Neural crest cell (in vitro differentiated cells): ENCODE measurements at places on chromosomes 12 and 14. TPM values are rescaled to one million over a fixed set of nuclear protein-coding genes. Genes with fewer than 3 reads are reported as not detected.

GRCh38 chr14:50734950-50735695 lies 67.0 kb upstream of the SAV1 start:
- H3K36me3 ChIP-seq = peaks cover 21% of the 10 kb centered on the region
- no peak overlapping the region for H3K27ac ChIP-seq
- H3K4me1 ChIP-seq = no peaks in the 10 kb centered on the region
- DNase-seq = no peak
- H3K27me3 ChIP-seq = no peaks in the 10 kb centered on the region
- no peak overlapping the region for H3K4me3 ChIP-seq

DNA sequence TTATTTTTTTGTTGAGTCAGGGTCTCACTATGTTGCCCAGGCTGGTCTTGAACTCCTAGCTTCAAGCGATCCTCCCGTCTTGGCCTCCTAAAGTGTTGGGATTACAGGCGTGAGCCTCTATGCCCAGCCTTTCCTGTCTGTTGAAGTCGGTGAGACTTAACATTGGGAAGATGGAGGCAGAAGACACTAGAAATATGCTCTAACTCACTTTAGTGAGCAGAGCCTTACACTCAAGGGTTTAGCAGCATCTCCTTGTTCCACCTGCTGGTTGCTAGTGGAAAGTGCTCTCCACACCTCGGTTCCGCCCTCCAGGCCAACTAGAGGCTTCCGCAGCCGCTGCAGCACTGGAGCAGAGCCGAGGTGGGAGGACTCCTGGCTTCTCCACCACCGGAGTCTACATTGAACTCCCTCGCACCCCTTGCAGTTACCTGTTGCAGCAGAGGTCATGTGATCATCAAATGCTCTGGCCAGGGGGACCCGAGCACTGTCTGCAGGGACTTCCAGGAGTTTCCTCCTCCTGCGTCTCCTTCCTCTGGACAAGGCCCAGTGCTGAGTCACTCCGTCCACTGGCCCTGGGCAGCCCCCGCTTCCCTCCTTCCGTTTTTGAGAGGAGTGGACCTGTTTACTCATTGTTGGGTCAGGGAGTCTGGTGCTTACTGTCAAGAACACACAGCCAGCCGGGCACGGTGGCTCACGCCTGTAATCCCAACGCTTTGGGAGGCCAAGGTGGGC lies 9.4 kb upstream of the HVCN1 start:
- peaks cover 6% of the 10 kb centered on the region for H3K4me1 ChIP-seq
- no peak for DNase-seq
- no peaks in the 10 kb centered on the region for H3K27me3 ChIP-seq
- peak overlapping the region; percentile 35 for H3K27ac ChIP-seq
- peak overlapping the region; percentile 8 for H3K4me3 ChIP-seq

DNA sequence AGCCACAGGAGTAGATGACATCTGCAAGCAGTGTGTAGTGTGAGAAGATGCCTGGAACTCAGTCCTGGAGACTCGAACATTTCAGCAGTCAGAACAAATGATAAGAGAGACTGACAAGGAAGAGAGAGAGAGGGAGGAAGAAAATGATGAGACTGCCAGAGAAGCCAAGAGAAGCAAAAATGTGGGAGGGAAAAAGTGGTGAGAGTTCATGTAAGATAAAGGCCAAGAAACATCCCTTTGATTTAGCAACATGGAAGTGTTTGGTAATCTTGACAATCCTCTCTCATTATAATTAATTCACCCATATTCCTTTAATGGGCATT lies 42.6 kb downstream of the LIMA1 start:
- no peak for DNase-seq
- H3K36me3 ChIP-seq = no peaks in the 10 kb centered on the region
- no peaks in the 10 kb centered on the region for H3K4me1 ChIP-seq
- H3K4me3 ChIP-seq = no peak overlapping the region

DNA sequence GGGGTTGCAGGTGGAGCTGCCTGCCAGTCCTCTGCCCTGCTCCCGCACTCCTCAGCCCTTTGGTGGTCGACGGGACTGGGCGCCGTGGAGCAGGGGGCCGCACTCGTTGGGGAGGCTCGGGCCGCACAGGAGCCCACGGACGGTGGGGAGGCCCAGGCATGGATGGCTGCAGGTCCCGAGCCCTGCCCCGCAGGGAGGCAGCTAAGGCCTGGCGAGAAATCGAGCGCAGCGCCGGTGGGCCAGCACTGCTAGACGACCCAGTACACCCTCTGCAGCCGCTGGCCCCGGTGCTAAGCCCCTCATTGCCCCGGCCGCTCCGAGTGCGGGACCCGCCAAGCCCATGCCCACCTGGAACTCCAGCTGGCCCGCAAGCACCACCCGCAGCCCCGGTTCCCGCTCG lies 221.8 kb downstream of the BTG1 start:
- no peaks in the 10 kb centered on the region for H3K27me3 ChIP-seq
- H3K4me3 ChIP-seq = no peak overlapping the region
- DNase-seq = no peak

DNA sequence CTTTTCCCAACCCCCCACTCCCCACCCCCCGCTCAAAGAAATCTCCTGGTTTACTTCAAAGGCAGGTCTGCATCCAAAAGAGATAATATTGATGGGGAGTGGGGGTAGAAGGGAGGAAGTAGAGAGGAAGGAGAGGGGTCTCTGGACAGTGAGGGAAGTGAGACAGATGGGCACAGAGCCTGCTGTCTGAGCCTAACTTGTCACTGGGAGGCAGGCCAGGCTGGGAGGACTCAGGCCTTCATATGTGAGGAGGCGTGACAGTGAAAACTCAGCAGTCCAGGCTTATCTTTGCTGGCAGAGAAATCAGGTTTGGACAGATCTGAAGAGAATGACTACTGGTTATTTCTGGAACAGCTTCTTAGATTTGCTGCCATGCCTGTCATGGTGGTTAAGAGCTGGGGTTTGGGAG lies 192.3 kb downstream of the NUAK1 start:
- H3K4me1 ChIP-seq = peaks cover 25% of the 10 kb centered on the region
- no peaks in the 10 kb centered on the region for H3K27me3 ChIP-seq
- H3K4me3 ChIP-seq = no peak overlapping the region

GRCh38 chr12:30976206-30976605 lies 49.7 kb downstream of the TSPAN11 start:
- no peaks in the 10 kb centered on the region for H3K27me3 ChIP-seq
- H3K36me3 ChIP-seq = no peaks in the 10 kb centered on the region
- no peak for DNase-seq
- no peak overlapping the region for H3K27ac ChIP-seq

GRCh38 chr14:79551523-79551922 lies 659.8 kb downstream of the DIO2 start:
- no peak for DNase-seq
- H3K27me3 ChIP-seq = no peaks in the 10 kb centered on the region
- no peak overlapping the region for H3K4me3 ChIP-seq
- no peak overlapping the region for H3K27ac ChIP-seq

GRCh38 chr14:99389174-99389826 lies 91.4 kb downstream of the SETD3 start:
- H3K27ac ChIP-seq = no peak overlapping the region
- H3K36me3 ChIP-seq = no peaks in the 10 kb centered on the region
- peak; percentile 41 for DNase-seq
- H3K4me1 ChIP-seq = no peaks in the 10 kb centered on the region
- H3K27me3 ChIP-seq = peaks cover 6% of the 10 kb centered on the region
- no peak overlapping the region for H3K4me3 ChIP-seq

- peaks cover 2% of the 10 kb centered on the region for H3K27me3 ChIP-seq
- H3K36me3 ChIP-seq = no peaks in the 10 kb centered on the region
- no peak overlapping the region for H3K27ac ChIP-seq
- no peak for DNase-seq
- no peak overlapping the region for H3K4me3 ChIP-seq
Observed at GRCh38 chr14:54355698-54356097, 41.1 kb upstream of the CDKN3 start.

DNA sequence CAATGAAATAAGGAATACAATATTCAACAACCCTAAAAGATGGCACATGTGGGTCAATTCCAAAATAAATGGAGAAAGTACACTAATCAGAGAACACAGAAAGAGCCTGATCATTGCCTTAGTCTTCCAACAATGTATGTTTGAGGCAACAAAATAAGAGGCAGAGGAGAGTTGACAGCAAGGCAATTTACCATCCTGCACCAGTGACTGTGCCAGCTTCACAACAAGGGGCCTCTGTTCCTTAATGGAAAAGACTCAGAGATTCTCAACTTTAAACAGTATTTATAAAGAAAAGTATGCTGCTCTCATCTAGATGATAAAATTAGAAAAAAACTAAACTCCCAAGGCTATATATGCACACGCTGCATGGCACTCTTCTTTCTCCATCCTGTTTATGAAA lies 25.9 kb downstream of the EPS8 start:
- H3K27me3 ChIP-seq = no peaks in the 10 kb centered on the region
- peaks cover 26% of the 10 kb centered on the region for H3K4me1 ChIP-seq
- no peak overlapping the region for H3K4me3 ChIP-seq
- no peak for DNase-seq
- peaks cover 29% of the 10 kb centered on the region for H3K36me3 ChIP-seq

GRCh38 chr12:31951939-31952338 lies 7.3 kb upstream of the RESF1 start:
- DNase-seq = no peak
- no peak overlapping the region for H3K27ac ChIP-seq
- H3K36me3 ChIP-seq = peaks cover 9% of the 10 kb centered on the region
- no peak overlapping the region for H3K4me3 ChIP-seq
- peaks cover 4% of the 10 kb centered on the region for H3K4me1 ChIP-seq
- H3K27me3 ChIP-seq = no peaks in the 10 kb centered on the region

DNA sequence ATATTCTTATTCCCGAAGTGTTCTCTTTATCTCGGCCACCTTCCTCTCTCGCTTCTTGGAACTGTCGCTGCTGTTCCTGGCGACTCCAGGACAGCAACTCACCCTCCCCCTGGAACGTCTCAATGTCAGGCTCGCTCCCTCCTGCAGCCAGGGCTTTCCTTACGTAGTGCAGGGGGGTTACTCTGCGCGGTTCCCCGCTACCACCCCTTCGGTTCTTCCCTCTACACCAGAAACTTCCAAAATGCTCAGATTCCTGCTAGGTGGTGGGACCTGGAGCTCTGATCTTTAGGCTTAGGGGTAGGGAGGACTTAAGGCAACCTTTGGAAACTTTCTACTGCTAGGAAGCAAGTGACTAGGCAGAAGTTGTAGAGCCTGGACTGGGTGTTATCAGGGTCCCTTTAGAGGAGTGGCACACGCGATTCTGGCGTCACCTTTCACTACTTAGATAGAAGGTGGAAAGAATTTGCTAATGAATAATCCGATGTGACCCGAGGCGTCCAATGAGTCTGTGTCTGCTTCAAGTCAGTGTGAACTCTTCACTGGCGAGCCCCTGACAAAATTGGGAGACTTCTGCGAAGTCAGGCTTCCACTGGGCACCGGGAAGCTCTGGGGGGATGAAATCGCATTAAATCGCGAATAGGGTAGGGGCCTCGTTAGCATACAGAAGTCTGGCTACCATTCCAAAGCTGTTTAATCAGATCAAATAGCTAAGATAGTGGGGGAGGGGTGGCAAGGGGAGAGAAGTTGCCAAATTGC lies 900 bp upstream of the DPF3 start:
- H3K27ac ChIP-seq = no peak overlapping the region
- H3K36me3 ChIP-seq = no peaks in the 10 kb centered on the region
- peak; percentile 13 for DNase-seq
- peaks cover 37% of the 10 kb centered on the region for H3K4me1 ChIP-seq
- peak overlapping the region; percentile 96 for H3K4me3 ChIP-seq

DNA sequence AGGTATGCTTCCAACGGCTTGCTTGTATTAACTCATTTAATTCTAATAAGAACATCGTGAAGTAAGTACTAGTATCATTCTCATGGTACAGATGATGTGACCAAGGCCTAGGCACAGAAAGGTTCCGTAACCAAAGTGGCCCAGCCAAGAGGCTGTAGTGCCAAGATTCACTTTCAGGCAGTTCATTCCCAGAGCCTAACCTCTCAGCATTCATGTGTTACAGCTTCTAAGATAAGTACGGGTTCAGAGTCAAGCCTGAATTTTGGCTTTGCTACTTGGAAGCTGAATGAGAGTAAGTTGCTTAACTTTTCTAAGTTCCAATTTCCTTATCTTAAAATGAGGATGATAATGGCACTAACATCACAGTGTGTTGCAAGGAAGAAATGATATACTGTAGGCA lies 379.9 kb downstream of the AEBP2 start:
- H3K27me3 ChIP-seq = no peaks in the 10 kb centered on the region
- no peaks in the 10 kb centered on the region for H3K4me1 ChIP-seq
- no peak overlapping the region for H3K4me3 ChIP-seq

DNA sequence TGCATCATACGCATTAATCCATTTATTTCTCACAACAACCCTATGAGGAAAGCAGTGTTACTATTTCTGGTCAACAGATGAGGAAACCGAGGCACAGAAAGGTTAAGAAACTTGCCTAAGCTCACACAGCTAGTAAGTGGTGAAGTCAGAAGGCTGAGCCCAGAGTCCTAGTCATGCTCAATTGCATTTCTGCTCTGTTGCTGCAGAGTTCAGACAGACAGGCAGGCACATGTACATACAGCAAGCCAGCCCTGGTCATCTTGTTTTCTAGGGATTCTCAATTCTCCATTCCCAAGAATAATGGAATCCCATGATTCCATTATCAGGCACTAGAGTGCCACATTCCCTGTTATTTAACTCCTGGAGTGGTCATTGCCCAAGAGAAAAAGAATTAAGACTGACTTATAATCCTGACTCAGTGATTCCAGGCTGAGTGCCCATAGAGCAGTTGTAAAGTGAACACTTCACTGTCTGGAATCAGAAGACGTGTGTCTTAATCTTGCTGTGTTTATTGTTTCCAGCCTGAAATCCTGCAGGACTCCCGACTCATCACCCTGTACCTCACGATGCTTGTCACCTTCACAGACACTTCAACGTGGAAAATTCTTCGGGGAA lies 10.7 kb downstream of the UBE3B start:
- no peaks in the 10 kb centered on the region for H3K27me3 ChIP-seq
- no peak overlapping the region for H3K4me3 ChIP-seq
- no peak for DNase-seq
- H3K27ac ChIP-seq = no peak overlapping the region
- no peaks in the 10 kb centered on the region for H3K4me1 ChIP-seq

DNA sequence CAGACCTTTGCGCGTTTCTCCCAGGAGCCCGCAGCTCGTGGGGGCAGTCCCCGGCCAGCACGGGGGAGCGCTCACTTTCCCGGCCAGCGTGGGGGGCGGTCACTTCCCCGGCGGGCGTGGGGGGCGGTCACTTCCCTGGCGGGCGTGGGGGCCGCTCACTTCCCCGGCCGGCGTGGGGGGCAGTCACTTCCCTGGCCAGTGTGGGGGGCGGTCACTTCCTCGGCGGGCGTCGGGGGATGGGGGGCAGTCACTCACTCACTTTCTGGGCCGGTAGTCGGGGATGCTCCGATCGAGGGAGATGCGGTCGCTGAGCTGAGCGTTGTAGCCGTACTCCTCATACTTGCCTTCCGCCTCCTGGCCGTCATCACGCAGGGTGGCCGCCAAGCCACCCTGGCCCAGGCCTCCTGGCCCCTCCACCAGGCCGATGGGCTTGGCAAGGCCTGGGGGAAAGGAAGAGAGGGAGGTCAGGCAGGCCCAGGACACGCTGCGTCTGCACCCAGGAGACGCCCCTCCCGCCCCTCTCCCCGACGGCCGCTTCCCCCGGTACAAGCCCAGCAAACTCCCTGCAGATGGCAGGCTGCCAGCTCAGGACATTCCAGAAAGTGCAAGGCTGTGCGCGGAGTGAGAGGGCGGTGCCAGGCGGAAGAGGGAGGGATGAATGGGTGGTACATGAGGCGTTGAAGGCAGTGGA lies 43.3 kb downstream of the GALNT9 start:
- no peak overlapping the region for H3K4me3 ChIP-seq
- H3K4me1 ChIP-seq = peaks cover 5% of the 10 kb centered on the region
- H3K36me3 ChIP-seq = no peaks in the 10 kb centered on the region
- H3K27ac ChIP-seq = no peak overlapping the region

The B3GNT4 gene
- total RNA-seq = 0.19 and 0.41 TPM in 2 replicates

The ISM2 gene
- 0.16 TPM in 1 of 2 replicates, not detected in the other for total RNA-seq

The IRAK3 gene
- total RNA-seq = 0.56 and 0.61 TPM in 2 replicates

The SRRM4 gene
- total RNA-seq = 9.1 and 10.8 TPM in 2 replicates

The CCDC63 gene
- not detected in 2 replicates for total RNA-seq

The CD69 gene
- total RNA-seq = not detected in 2 replicates

The RPGRIP1 gene
- not detected in 2 replicates for total RNA-seq

The ANO2 gene
- total RNA-seq = 1.9 and 2.0 TPM in 2 replicates
